ENCODE measurements at places on chromosomes 2 and 18.

DNA sequence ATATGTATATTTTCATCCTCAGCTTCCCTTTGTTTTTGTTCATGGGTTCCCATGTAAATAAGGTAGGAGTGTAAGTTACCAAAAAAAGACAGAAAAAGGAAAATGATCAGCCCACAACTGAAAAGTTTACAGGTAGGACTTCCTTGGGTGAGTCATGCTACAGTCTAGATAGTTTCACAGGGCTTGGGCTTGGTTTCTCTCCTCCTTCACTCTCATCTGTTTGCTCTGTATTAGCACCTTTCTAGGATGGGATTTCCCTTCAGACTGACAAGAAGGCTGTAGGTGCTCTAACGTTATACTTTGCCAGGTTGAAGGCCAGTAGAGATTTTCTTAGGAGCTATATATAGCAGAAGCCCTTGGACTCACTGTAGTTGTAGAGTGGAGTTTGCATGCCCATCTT lies 57.9 kb downstream of the FAM171B start:
- no peak for DNase-seq

- no peak for DNase-seq
Measured at GRCh38 chr18:392928-393573, 107.5 kb downstream of the COLEC12 start.

GRCh38 chr2:76599732-76600368 lies 889.1 kb upstream of the GCFC2 start:
- DNase-seq = peak; percentile 84

GRCh38 chr2:85716346-85716914 lies 22.3 kb downstream of the GNLY start:
- no peak for DNase-seq

DNA sequence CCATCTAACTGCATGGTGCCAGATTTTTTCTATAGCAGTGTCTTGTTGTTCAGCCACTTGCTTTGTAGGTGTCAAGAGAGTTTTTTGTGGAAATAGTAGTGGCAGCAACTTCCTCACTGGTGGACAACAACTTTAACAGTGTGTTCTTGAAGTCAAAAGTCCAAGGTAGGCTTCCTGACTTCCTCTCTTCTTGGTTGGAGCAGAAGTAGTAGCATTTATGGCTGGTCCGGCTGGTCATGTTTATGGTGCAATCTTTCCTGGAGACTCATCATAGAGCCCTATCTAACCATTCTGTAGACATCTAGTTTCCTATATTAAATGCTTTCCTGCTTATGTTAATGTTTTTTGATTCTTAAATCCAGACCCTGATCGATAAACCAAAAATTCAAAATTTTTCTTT lies 11.7 kb downstream of the GPR75 start:
- DNase-seq = no peak

DNA sequence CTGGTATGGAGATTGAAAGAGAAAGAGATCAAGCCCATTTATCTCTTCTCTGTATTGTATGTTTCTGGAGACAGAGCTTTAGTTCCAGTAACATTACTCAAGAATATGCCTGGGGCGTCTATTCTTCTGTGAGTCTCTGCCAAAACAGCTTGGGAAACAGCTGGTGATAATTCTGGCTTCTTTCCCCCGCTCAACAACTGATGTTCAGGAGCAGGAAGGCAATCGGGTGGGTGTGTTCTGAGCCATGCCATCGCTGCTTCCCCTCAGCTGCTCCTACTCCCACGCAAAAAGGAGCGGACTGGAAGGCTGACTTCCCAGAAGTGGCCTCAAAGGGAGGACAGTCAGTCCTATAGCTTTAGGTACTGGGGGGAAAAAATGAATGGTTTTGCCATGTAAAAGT lies 695.1 kb downstream of the PLCL1 start:
- peak; percentile 88 for DNase-seq

DNA sequence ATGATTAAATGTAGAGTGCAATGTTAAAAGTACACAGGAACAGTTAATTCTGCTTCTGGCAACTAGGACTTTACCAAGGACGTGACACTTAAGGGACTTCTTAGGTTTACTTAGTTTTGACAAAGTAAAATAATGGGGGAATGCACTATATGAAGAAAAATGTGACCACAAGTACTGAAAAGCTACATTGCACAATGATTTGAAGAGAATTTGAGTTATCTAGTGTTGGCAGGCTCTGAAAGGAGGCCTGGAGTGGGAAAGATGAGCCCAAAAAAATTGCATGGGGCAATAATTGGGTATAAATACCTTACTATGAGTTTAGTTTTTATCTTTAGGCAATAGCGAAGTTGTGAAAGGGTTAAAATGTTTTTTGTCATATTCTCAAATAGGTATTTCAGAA lies 173.7 kb downstream of the DOK6 start:
- DNase-seq = peak; percentile 13

DNA sequence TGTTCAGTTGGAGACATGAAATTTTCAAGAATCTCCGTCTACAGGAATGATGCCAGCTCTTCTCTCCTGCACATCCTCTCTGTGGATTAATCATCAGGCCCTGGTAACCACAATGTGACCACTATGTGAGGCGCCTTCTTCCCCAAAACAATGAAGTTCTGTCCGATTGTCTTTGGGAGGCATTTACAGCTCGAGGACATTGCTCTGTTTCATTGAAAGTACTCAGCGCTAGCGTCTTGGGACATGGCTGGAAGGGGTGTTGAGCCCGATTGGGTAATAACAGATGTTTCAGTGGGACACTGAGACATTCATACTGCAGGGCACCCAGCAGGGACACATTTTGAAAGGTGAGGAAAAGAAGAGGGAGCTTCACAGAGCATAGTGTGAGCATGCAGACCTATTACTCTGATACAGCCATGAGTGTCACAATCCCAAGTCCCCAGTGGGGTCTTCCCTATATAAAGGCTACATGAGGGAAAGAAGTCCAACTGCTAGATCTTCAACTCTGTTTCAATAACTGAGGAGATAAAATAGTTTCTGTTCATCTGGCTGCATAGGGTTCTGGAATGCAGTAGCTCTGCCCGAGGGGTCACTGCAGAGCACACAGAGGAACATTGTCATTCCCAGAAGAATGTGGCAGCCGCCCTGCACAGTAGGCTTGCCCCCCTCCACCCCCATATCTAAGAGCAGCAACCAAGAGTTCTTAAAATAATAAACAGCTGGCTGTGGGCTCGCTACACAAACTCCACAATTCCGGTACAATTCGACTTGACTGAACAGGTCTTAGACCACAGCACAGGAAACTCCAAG lies 237.3 kb downstream of the OSR1 start:
- peak; percentile 94 for DNase-seq

DNA sequence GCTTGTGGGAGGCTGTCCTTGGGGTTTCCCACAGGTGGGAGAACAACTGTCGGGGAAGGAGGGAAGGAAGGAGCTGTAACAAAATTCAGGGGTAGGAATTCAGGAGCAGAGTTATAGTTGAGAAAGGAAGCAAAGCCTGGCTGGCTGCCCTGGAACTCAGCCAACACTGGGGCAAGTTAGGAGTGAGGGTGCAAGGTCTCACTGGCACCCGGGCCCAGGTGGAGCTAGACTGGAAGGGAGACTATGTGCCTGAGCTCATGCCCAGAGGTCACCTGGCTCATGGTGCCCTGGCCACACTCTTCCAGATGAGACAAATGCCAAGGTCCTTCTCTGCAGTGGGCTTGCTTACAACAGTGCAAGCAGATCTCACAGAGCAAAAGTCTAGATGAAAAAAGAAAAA lies 75.6 kb upstream of the ARHGAP28 start:
- no peak for DNase-seq

- no peak for DNase-seq
Measured at GRCh38 chr2:120443946-120444345, 98.0 kb downstream of the INHBB start.

- no peak for DNase-seq
Measured at GRCh38 chr2:217437290-217437870, 565.4 kb downstream of the TNS1 start.

- peak; percentile 52 for DNase-seq
Measured at GRCh38 chr2:39730685-39731302, 48.3 kb downstream of the THUMPD2 start.

- DNase-seq = no peak
Measured at GRCh38 chr2:111178296-111178695, 57.6 kb downstream of the BCL2L11 start.

- peak; percentile 13 for DNase-seq
Measured at GRCh38 chr2:11239666-11240462, 84.6 kb downstream of the SLC66A3 start.

GRCh38 chr2:33673937-33674336 lies 74.8 kb upstream of the FAM98A start:
- DNase-seq = peak; percentile 34

DNA sequence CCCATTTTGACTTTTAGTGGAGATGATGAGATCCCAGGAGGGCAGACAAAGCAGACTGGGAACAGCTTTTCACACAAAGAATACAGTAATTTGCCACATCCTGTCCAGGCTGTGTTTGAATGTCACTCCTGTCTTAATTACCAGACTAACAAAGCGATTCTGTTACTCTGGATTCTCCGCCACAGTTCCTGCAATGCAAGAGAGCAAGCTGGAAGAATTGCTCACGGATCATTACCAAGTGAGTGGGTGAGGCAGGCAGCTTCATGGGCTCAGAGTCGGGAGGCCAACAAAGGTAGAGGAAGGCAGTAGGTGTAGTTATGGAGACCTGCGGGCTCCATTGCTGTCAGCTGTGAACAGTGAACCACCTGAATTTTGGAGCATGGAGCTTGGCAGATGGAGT lies 250.5 kb upstream of the ATP5MC3 start:
- DNase-seq = no peak

DNA sequence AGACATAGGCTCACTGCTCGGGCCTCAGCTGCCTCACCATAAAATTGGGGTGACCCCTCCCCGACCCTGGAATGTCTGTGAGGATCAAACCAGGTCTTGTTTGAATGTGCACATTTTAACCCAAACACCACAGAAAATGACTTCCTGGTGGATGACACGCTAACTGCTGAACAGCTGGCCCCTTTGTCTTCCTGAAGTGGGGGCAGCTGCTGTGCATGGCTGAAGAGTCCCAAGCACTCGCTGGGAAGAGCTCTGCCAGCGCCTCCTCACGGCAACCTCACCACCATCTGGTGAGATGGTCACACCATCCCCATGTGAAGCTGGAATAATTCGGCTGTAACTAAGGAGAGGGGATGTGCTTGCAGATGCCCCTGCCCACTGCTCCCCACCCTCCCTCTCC lies 34.0 kb downstream of the AQP12A start:
- DNase-seq = no peak

DNA sequence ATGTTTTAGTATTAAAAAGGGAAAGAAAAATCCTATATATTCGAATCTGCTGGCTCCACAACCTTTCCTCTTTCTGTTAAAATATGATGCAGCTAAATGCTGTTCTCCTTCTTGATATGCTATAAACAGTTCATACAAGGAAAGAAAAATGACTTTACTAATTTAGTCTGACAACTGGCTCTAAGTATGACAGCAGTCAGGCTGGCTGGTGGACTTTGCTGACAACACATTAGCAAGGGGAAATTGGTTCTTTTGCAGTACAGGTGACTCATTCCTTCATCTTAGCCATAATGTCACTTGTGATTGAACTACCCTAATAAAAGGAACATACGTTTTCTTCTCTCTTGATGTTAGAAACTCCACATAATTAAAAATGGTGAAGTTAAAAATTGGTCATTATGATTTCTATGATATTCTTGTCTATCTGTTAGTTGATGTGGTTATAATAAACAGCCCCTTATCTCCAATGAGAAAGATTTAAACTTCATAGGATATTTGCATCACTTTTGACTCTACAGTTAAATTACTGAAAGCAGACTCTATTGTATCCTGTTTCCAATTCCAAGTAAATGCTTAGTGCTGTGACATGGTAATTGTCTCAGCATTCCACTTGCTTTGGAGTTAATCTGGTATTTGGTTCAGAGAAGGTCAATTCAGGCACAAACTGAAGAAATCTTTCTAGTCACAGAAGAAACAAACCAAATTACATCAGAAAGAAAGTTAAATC lies 315.3 kb upstream of the GULP1 start:
- peak; percentile 2 for DNase-seq

DNA sequence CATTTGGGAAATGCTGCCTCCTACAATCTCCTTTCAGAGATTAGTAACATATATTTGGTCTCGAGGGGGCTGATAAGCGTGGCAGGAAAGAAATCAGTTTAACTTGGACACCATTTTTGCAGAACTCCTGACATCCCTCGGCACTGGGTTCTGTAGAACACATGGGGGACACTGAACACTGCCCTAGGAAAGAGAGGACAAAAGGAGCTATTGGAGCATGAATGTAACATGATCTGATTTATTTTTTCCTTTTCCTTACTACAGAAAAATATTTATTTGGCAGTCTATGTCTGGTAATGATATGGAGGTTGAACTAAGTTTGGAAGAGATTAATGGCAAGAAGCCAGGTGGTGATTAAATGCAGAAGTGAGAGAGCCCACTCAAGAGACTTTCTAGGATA lies 153.8 kb downstream of the AFF3 start:
- no peak for DNase-seq

DNA sequence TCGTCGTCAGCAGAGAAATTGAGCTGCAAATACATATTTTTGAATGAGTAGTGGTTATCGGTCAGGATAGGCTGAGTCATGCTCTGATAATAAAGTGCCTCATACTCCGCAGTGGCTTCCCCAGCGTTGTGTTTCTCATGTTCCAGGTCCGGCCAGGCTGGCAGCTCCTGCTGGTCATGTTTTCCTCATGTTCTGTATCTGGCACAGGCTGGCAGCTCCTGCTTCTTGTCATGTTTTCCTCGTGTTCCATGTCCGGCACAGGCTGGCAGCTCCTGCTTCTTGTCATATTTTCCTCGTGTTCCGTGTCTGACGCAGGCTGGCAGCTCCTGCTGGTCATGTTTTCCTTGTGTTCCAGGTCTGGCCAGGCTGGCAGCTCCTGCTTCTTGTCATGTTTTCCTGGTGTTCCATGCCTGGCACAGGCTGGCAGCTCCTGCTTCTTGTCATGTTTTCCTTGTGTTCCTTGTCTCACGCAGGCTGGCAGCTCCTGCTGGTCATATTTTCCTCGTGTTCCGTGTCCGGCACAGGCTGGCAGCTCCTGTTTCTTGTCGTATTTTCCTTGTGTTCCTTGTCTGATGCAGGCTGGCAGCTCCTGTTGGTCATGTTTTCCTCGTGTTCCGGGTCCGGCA lies 148.9 kb downstream of the ATP9B start:
- DNase-seq = no peak

GRCh38 chr2:3492951-3493614 lies 26.2 kb downstream of the ADI1 start:
- DNase-seq = peak; percentile 70

- DNase-seq = peak; percentile 5
Measured at GRCh38 chr2:183179156-183179555, 54.9 kb downstream of the NUP35 start.

DNA sequence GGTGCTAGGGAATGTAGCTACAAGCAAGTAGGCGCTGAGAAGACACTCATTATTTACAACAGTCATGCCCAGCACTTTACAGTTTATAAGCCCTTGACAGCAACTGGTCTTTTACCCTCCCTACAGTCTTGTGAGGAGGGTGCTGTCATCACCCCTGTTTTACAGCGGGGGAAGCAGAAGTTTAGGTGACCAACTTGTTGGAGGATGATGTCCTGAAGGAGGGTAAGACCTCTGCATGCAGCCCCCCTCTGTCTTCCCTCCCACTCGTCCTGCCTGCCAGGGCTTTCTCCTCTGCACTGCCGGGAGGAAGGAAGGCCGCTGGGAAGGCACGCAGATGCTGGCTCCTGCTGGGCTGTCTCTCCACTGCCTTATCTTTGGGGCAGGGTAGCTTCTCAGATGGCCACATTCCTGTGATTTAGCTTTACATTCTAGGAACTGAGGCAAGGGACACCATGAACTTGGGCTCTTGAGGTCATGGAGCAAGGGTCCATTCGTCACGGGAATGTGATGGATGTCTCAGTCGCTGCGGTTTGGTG lies 972 bp downstream of the IL1R1 start:
- DNase-seq = peak; percentile 69
